ENCODE measurements at places on chromosomes 5 and 9.

DNA sequence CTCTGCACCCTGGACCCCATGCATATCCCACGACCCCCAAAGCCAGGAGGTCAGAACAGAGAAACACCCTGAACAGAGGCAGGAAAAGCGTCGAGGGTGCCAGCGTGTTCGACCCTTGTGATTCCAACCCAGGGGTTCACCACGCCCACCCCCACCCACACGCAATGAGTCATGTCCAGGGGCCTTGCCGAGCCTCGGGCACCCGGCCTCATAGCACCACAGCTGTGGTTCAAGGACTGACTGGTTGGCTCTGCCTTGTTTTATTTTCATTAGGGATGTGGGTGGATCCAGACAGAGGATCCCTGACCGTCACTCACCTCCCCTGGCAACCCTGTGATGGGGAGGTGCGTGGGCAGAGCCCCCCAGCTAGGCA lies 9.5 kb upstream of the QSOX2 start:
- no peaks in the 10 kb centered on the region for H3K4me1 ChIP-seq
- no peaks in the 10 kb centered on the region for H3K36me3 ChIP-seq
- H3K27ac ChIP-seq: no peak overlapping the region
- no peaks in the 10 kb centered on the region for H3K27me3 ChIP-seq
- no peak for DNase-seq

- H3K4me3 ChIP-seq: no peak overlapping the region
- H3K27me3 ChIP-seq: no peaks in the 10 kb centered on the region
- DNase-seq: no peak
- no peaks in the 10 kb centered on the region for H3K4me1 ChIP-seq
These were observed 52.7 kb downstream of the PRR16 start for GRCh38 chr5:120516805-120517204.

GRCh38 chr5:144086295-144086694 lies 84.2 kb downstream of the YIPF5 start:
- DNase-seq: no peak
- H3K27ac ChIP-seq: no peak overlapping the region
- no peak overlapping the region for H3K4me3 ChIP-seq
- H3K4me1 ChIP-seq: no peaks in the 10 kb centered on the region

DNA sequence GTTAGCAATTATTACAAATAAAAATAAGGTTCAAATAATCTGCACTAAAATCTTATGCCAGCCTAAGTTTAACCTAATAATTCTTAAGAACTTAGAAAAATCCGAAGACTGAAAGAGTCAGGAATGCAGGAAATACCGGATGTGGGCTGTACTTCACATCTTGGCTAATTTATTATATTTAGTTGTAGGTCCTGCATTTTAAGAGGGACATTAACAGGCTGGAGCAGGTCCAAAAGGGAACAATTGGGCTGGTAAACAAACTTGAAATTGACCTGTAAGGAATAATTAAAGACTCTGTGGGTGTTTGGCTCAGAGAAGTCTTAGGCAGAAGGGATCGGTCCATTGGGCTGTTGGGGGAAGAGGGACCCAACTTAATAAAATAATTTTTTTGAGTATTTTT lies 18.4 kb downstream of the GLRA1 start:
- no peaks in the 10 kb centered on the region for H3K4me1 ChIP-seq
- H3K27ac ChIP-seq: no peak overlapping the region
- H3K4me3 ChIP-seq: no peak overlapping the region
- no peaks in the 10 kb centered on the region for H3K36me3 ChIP-seq

DNA sequence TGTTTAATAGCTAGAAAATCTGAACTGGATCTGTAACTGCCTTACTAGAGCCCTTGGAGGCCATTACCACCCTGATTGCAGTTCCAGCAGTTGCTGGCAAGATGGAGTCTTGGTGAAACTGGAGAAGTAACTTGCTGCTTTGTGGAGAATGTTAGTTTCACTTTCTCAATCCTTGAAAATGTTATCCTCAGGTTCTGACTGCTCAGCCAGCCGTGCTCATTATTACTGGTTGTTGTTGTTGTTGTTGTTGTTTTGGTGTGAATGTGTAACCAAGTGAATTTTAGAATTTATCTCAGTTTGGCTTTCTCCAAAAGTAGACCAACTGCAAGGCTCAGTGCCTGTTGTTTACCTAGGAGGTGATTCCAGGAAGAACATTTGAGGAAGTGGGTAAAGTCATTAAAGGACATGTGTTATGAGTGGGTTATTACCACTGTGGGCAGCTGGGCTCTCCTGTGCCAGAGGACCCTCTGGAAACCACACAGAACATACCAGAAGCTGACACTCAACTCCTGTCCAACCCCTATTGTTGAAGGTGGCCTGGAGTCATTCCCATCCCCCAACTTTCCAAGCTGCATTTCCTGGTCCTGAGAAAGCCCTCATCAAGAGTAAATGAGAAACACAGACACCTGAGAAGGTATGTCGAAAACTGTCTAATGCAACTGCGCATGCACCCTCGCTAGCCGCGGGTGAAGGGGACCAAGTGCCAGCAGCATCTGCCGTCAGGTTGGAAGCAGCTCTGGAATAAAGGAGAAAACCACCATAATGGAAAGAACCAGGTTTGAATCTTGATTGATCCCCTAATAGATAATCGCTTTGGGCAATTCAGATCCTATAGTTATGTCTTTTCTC lies 111.6 kb downstream of the CMYA5 start:
- no peaks in the 10 kb centered on the region for H3K27me3 ChIP-seq
- H3K4me1 ChIP-seq: no peaks in the 10 kb centered on the region
- no peak overlapping the region for H3K4me3 ChIP-seq
- no peaks in the 10 kb centered on the region for H3K36me3 ChIP-seq
- no peak overlapping the region for H3K27ac ChIP-seq
